Fibroblast of the conjunctiva (primary cell): ENCODE measurements at places on chromosomes 3 and 15.

- DNase-seq = no peak
Measured at GRCh38 chr3:177230641-177231040, 33.4 kb upstream of the TBL1XR1 start.

DNA sequence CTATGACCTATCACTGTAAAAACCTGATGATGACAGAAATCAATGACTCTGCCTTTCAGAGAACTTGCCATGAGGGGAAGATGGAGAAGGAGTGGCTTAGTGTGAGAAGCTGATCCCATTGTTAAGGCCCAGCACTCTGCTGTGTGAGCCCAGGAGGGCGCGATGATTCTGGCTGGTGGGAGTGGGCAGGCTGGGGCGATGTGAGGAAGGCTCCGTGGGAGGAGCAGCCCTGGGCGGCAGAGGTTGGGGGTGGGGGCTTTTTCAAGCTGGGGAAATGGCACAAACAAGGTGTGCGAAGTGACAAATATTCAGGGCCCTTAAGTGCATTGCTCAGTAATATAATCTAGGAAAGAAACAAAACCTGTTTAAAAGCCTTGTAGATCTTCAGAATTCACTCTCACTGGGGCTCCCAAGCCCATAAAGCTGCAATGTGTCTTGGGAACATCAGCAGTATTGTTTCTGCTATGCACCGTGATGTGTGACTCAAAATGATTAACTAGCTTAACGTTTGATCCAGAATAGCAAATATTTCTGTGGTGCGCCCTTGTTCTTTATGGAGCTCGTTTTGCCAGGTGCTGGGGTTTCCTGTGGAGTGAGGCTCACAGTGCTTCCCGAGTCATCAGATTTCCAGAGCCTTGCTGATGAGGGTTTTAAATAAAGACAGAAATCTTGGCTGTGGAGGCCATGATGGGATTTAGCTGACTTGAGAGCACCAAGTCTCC, 141.0 kb downstream of the CHDH start:
- no peak for DNase-seq

DNA sequence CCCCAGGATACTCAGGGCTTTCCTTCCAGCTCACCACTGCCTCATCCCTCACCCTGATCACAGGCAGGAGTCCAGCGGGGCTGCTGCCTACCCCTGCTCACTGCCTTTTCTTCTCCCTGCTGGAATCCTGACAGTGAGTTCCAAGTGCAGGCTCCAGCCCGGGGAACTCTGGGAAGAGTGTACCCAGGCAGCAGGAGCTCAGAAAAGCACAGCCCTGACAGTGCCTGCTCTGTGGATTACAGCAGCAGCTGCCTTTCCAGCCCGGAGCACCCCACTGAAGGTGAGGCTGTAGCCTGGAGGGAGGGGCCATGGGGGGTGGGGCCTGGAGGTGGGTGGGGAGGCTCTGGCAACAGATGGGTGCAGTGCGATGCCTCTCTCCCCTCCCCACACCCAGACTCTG, 6.1 kb upstream of the JMJD7 start:
- no peak for DNase-seq

- DNase-seq = peak; percentile 18
Measured at GRCh38 chr3:87206070-87206469, 21.0 kb upstream of the CHMP2B start.

DNA sequence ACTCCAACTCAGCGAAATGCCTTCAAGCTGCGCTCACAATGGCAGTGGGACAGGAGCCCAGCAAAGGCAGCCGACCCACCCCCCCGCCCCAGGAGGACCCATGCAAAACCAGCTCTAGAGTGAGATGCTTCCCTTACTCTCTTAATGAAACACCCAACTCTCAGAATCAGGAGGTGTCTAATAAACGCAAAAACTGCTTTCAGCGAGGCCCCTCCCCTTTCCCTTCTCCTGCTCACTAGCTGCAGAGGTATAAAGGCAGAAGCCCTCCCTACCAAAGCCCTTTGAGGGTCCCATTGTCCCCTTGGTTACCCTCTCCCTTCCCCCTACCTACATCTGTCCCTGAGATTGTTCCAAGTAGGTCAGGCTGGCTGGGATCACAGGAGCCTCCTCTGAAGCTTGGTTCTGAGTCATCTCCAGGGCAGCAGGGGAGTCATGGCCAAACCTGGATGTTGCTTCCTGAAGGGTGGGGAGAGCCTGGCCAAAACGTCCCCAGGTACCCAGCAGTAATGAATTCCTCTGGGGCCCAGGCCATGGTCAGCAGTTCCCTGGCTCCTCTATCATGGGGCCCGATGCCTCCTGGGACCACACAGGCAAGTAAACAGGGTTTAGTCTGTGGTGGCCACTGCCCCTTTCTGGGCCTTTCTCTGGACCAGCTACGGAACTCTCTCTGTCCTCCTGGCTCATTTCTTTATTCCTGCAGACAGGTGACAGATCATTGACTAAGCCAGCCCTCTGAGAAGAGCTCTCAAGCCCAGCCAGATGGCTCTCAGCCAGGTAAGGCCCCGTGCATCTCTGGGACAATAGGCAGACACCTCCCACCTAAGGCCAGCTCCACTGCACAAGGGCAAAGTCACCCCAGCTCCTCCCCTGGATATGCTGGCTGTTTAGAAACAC, 8.6 kb downstream of the KLHL25 start:
- no peak for DNase-seq

- DNase-seq = no peak
Measured at GRCh38 chr3:29267226-29267625, 13.6 kb upstream of the RBMS3 start.

DNA sequence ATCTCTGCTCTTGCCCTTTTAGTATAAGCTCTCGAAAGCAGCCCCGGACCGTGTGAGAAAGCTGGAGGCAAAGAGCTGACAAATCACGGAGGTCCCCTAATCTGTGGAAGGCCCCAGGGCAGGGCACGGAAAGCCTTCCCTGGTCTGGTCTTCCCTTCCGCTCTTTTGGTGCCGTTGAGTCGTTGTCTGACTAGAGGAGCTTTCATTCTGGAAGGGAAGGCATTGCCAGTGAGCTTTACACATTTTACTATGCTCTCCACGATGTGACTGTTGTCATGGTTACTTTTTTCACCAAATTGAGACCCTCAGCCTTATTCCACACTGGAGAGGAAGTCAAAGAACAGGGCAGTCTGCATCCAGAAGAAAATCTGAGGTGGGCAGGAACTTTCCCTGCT, 71.7 kb downstream of the CYP19A1 start:
- DNase-seq = no peak

DNA sequence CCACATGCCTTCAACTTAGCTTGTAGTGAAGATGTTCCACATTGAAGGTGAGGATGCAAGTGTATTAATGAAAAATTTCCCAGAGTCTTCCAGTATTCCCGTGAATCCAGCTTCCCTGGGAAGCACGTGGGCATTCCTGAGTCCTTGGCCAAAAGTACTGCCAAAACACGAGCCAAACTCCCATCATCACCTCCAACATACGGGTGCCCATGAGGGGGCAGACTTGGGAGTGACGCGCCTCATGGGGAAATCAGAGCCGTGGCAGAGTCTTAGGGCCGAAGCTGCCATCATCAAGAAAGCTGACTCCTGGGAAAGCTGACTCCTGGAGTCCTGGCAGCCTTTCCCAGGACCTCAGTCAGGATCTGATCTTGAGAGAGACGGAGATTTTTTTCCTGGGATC, 20.1 kb upstream of the TM2D3 start:
- no peak for DNase-seq

- DNase-seq = no peak
Measured at GRCh38 chr3:107718547-107718946, 195.8 kb downstream of the BBX start.

- DNase-seq = no peak
Measured at GRCh38 chr15:31811641-31812040, 218.7 kb upstream of the CHRNA7 start.

DNA sequence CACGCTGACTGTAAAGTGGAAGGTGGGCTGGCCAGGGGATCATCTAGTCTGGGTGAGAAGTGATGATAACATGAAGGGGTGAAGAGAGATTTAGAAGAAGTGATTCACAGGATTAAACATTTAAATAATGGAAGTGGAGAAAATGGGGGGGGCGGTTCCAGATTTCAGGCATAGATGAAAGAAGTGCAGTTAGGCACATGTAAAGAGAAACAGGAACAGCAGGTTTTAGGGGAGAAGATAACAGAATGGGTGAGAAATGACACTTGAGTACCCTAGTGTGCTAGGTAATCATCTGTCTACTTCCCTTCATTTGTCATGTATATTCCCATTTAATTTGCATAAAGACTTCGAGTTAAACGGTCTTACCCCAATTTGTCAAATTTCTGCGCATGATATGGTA, 15.3 kb downstream of the B3GNT5 start:
- DNase-seq = no peak

DNA sequence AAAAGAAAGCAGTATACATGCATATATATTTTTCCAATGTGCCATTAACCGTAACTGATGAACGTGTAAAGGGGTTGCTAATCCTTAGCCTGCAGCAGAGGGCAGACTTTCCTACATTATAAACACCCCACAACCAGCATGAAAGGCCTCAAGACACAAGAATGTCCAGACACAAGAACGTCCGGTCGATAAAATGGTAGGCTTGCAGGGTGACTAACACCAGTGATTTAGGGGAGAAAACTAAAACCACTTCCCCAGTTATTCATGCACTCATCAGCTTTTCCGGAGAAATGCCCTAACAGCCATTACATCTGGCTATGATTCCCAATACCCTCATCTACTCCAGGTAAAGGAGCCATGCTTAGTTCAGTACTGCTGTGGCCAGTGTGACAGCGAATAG, 57.4 kb downstream of the LRTM1 start:
- DNase-seq = peak; percentile 86

DNA sequence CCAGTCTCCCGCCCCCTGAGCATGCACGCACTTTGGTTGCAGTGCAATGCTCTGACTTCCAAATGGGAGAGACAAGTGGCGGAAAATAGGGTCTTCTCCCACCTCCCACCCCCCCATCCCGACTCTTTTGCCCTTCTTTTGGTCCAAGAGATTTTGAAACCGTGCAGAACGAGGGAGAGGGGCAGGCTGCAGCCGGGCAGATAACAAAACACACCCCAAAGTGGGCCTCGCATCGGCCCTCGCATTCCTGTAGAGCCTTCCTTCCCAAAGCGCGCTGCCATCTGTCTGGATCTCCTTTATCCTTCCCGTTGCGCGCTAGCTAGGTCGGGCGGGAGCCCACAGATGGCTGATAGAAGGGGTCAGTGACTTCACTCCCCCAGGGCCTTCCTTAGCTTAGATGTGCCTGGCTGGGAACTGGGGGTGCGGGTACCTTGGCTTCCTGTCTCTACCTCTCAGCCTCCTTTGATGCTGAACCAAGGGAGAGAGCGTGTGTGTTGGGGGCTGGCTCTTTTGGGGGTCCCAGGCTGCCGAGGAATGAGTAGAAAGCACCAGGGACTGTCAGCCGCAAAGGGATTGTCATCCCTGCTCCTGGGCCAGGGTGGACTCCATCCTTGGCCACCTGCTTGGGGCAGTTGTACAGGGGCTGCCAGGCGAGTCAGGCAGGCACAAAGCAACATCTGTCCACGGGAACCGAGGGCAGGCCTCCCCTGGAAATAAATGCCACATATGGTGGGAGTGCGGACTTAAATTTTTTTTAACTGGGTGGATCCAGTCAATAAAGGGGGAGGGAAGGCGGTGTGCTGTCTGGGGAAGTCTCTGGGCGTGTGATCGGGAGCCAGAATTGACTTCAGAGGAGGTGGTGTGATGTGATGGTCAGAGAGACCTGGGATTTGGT, 1.8 kb downstream of the SMAD3 start:
- no peak for DNase-seq

DNA sequence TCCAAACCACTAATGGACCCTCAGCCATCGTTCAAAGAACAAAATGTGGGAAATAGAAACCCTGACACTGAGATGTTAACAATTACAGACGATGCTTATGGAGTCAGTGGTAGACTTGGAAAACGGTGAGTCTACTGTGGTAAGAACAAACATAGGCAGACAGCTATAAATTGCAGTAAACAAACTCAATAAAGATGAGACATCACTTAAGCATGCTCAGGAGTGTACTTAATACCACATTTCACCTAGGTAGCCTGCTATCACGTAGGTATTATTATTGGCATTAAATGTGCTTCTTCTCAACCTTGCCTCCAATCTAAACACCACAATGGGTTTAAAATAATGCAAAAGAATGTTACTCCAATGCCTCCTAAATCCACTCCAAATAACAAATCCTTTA, 2.5 kb downstream of the OSBPL10 start:
- no peak for DNase-seq

GRCh38 chr3:37521429-37521828, 340.3 kb upstream of the CTDSPL start:
- DNase-seq = peak; percentile 48
